MCF 10A (cell line): ENCODE measurements at places on chromosomes 12 and 14. TPM values are rescaled to one million over a fixed set of nuclear protein-coding genes. Genes with fewer than 3 reads are reported as not detected.

Gene TTC7B
- total RNA-seq = 31.1 and 52.8 TPM in 2 replicates

Gene SLC5A8
- total RNA-seq = not detected in 2 replicates

Gene FOXM1
- total RNA-seq = 31.7 and 49.9 TPM in 2 replicates

Gene PPP4R4
- total RNA-seq = 0.66 and 0.91 TPM in 2 replicates

Gene TMEM30B
- total RNA-seq = 0.09 and 0.22 TPM in 2 replicates

Gene STAB2
- total RNA-seq = not detected in 2 replicates

Gene LRRK2
- total RNA-seq = 4.2 and 4.5 TPM in 2 replicates

Gene PCED1B
- total RNA-seq = 5.1 and 9.6 TPM in 2 replicates

Gene MUCL1
- not detected in 2 replicates for total RNA-seq

Gene TPCN1
- total RNA-seq = 42.7 and 43.0 TPM in 2 replicates

Gene ALG10B
- total RNA-seq = 3.9 and 9.5 TPM in 2 replicates

Gene FAM181A
- total RNA-seq = not detected in 2 replicates

Gene MSRB3
- total RNA-seq = 31.1 and 35.1 TPM in 2 replicates

Gene NEUROD4
- total RNA-seq = not detected in 2 replicates

Gene KCNH3
- not detected in 2 replicates for total RNA-seq

Gene RHEBL1
- 0.35 and 0.93 TPM in 2 replicates for total RNA-seq

Gene DDX47
- total RNA-seq = 47.0 and 47.7 TPM in 2 replicates

Gene KRT85
- 0.23 TPM in 1 of 2 replicates, not detected in the other for total RNA-seq

Gene TAS2R20
- total RNA-seq = 1.1 and 1.8 TPM in 2 replicates
